ENCODE measurements at places on chromosomes 3 and 15. TPM values are rescaled to one million over a fixed set of nuclear protein-coding genes. Genes with fewer than 3 reads are reported as not detected.

The LRRK1 gene
- 14.2 TPM for total RNA-seq

The RTP4 gene
- 1.8 TPM for total RNA-seq

- ATAC-seq, result no peak
Measured at GRCh38 chr3:146058241-146058640, 102.7 kb downstream of the PLOD2 start.

- no peak for ATAC-seq
Measured at GRCh38 chr15:58840048-58840447, 68.9 kb downstream of the MINDY2 start.

DNA sequence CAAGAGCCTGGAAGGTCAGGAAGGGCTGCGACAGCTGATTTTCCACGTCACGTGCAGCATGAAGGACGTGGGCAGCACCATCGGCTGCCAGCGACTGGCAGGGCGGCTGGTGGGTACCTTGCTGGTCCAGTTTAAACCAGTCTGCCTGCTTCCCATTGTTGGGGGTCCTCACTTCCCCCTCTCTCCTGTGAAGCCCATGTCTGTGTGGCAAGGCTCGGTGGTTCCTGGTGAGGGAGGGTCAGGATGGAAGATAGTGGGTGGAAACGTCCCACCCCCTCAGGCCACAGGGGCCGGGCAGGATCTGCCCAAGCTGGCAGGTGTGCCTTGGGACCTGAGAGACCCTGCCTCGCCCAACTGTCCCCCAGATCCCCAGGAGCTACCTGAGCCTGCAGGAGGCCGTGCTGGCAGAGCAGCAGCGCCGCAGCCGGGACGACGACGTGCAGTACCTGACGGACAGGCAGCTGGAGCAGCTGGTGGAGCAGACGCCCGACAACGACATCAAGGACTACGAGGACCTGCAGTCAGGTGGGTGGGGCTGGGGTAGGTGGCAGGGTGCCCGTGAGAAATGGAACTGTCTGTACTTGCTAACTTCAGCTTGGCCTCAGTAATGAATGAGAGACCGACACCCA, 108.2 kb downstream of the LRRK1 start:
- peak; percentile 77 for ATAC-seq

DNA sequence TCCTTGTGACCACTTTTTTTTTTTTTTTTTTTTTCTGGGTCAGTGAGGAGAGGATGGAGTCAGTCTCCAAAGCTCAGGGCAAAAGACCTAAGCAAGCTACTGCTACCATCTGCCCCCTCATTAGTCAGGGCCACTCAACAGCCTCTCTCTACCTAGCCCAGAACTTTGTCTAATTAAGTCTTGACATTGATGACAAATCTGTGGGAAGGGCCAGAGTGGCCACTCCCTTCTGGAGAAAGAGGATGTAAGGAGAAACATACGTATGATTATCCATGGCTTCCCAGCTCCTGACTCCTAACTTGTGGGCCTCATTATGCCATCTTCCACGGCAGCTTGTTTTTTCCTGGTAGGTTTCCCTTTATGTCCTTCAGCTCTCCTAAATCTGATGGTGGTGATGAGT, 37.9 kb downstream of the NR1I2 start:
- ATAC-seq, result no peak

DNA sequence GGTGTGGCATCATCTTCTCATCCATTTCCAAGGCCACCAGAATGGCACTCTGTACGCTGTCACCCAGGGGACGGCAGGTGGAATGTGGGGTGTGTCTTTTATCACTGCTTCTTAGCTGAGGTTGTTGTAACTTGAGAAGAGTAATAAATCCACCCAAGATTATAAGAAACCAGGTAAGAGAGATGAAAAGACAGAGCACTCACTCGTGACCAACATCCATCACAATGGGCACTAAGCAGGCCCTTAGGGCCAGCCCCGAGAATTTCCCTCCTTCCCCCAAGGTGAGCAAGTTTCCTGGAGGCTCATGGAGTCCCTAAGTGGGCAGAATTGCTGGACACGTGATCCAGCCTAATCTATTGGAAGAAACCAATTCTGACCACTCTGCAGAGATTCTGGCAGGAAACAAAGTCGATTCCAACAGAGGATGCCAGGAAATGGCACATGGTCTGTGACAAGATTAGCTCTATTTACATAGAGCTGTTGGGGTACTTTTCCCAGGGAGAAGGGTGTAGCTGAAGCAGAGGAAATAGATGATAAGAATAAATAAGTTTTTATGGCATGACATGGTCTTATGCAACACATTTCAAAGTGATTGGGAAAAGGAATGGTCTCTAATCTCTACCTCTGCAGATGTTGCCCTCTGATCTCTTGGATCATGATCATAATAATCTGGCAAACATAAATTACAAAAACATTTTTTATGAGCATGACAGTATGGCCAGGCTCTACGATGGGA, 22.5 kb downstream of the SLC6A20 start:
- no peak for ATAC-seq

DNA sequence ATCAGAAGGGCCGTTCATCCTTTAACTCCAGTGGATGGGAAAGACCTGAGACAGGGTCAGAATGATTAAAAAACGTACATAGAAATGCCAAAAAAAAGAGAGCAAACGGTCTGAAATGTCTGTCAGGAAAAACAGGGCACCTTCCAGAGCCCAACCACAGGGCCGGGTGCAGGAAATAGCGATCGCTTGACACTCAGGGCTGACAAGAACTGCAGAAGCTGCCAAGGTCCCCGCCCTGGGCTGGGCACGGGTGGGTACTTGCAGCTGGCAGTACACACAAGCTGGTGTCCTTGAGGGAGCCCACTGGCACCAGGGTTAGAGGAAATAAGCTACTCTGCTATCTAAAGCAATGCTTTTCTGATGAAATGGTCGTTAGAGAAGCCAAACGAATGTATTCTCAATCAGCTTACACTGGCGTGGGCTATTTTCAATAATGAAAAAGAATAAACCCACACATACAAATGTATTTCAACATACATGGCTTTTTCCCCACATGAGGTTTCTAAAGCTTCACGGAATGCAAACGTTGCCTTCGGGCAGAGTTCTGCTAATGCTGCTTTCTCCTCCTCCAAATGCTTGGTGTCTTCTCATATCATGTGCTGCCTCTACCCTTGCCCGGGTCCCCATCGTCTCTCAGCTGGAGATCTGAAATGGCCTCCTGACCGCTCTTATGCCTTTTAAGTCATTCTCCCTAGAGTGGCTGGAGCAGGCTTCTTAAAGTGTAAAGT, 15.6 kb downstream of the FRMD4B start:
- ATAC-seq, result peak; percentile 89

DNA sequence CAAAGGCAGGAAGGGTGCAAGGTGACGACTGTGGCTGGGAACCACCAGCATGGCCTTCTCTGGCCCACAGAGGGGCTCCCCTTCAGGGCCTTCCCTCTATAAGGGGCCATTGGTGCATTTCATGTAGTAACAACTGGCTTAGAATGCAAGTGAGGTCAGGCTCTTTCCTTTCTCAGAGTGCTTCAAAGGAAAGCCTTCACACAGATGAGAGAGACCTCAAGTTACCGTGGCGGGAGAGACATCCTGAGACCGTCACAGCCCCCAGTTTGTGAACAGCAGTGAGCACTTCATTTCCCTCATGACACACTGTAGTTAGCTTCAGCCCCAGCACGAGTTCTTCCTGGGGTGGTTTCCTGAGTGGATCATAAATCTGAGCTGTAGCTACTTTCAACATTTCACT, 96.6 kb upstream of the LIMD1 start:
- ATAC-seq, result no peak

DNA sequence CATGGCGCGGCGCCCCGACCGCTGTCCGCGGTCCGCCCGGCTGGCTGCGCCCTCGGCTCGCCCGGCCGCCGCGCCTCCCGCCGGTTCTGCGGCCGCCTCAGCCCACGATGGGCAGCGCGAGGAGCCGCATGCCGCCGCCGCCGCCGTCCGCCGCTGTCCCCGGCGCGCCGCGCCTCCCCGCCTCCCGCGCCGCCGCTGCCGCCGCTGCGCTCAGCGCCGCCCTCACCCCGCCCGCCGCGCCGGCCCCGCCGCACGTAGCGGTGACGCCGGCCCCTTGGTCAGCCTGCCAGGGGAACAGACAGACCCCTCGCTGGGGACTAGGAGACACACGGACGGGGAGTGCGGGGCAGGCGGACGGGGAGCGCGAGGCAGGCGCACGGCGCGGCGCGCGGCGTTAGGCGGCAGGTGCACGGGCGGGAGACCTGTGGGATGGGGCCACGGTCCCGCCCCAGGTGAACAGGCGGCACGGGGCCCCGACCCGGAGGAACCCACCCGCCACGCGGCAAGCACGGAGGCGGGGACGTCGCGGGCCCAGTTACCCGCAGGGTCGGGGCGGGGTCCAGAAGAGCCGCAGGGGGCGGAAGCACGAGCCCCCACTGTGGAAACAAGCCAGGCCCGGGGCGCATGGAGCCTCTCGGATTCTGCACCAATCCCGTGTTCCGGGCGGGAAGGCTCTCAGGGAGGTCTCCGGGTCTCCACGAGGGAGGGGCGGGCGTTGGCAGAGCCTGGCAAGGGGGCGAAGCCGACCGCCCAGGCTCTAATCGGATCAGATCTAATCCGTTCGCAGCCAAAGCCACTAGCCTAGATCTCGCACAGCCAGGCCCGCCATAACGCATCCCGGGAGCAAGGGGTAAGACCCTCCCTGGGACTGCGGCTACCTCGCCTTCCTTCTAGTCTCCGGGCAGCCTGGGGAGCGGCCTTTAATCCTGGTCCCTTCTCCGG, at the start of gene CSPG5:
CSPG5 (minus strand) TSS at position 175 of the 942 bp plus-strand sequence; CDS start at position 3, 172 bp downstream.
- peak; percentile 24 for ATAC-seq

DNA sequence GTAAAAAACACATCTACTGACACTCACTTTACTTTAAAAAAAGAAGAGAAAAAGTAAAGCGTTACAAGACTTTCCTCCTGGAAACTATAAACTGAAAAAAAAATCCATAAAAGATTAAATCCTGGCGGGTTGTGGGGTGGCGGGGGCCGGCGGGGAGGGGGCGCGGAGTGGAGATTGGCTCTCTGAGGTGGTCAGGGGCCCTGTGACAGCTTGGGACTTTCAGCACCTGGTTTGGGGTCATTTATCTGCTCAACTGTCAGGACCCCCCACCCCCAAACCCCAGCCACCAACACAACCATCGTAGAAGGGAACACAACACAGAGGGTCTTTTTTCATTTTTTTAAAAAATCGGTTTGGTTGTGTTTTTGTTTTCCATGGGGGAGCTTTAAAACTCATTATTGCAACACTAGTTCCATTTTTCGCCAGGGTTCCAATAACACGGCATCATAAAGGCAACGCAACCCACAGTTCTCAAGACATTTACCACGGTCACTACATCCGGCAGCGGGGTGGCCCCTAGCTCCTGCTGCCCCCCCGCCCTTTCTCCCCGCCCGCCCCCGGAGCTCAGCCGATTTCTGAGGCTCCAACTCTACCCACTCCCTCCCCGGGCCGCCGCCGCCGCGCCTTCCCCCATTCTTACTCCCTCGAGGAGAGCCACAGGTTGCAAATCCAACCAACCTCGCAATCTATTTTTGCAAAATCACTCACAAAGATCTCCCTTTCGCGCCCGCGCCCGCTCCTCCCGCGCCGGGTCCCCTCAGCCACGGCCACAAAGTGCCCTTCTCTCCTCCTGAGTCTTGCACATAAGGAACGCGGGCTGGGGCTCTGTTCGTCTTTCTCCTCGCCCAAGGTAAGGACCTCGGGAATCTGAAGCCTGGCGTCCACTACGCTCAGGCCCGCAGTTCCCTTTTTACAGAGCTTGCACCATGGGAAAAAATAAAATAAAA, 1.8 kb downstream of the BCL6 start:
- ATAC-seq, result no peak

- no peak for ATAC-seq
Measured at GRCh38 chr15:65204236-65204930, 6.9 kb downstream of the CILP start.

- no peak for ATAC-seq
Measured at GRCh38 chr3:65551945-65552344, 486.8 kb downstream of the MAGI1 start.

DNA sequence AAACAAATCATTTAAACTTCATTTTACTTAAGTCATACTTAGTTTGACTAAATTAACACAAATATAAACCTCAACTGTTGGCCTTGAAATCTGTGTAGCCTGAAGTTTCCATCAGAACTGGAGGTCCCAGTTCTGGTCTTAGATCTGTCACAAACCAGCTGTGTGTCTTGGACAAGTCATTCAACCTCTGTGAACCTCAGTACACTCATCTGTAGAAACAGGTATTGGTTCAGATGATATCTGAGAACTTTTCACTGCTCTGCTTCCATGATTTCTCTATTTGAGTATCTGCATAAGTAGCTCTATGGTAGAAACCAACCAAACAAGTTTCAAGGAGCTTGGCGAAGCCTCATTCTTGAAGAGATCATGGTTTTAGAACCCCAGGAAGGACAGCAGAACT, 60.4 kb upstream of the SLC2A2 start:
- no peak for ATAC-seq

DNA sequence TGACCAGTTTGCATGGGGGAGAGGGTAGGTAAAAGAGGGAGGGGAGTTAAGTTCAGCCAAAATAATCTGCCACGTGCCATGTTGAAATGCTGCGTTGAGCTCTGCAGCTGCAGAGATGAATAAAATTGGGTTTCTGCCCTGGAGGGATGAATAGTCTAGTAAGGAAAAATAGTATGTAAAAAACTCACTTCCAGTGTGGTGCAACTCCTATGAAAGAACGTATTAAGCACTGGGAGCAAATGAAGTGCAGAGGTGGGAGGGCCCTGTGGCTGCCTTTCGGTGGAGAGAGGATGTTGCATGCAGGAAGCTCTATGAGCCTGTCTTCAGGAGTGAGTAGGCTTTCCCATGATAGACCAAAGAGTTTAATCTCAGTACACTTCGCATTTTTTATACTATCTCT, 8.6 kb downstream of the CEP63 start:
- peak; percentile 22 for ATAC-seq

GRCh38 chr3:131387796-131388489, 6.4 kb downstream of the NUDT16 start:
- no peak for ATAC-seq

- ATAC-seq, result no peak
Measured at GRCh38 chr15:95875121-95875643, 455.3 kb upstream of the NR2F2 start.

GRCh38 chr3:71973274-71974030, 188.5 kb upstream of the PROK2 start:
- no peak for ATAC-seq

DNA sequence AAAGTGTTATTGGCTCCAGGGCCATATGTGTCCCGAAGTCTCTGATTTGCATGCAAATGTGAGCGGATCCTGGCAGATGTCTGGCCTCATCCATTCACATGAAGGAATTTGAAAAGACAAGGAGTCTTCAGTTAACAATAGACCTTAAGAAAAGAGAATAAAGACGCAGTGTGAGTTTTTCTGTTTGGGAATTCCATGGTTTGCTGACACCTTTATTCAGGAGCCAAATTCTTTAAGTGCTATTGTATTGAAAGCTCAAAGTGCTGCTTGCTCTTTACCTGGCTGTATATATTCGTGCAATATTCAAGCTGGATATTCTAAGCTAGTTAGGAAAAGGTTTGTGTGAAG, 2.2 kb downstream of the LRRN1 start:
- no peak for ATAC-seq

DNA sequence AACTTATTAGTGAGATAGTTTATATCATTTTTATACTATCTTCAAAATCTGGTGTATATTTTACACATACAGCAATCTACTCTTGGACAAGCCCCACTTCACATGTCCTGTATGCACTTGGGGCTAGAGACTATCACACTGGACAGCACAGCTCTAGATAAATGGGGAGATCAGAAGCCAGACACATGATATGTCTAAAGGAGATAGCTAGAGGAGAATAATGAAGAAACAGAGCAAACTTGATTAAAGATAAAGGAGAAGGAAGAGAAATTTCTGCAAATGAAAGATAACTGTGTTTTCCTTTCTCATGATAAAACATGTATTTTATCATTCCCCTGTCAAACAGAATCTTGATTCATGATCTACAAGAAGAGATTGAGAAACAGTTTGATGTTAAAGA, 13.0 kb downstream of the CPA3 start:
- ATAC-seq, result no peak

GRCh38 chr15:83283813-83284558, 478 bp downstream of the BNC1 start:
- peak; percentile 5 for ATAC-seq

Data from esophagus mucosa (tissue), 1 donor.